ENCODE measurements at places on chromosomes 11 and 22. TPM values are rescaled to one million over a fixed set of nuclear protein-coding genes. Genes with fewer than 3 reads are reported as not detected.

OR10A4 gene
- total RNA-seq: not detected

HBB gene
- not detected for total RNA-seq

STK33 gene
- total RNA-seq: 1.1 TPM

KIRREL3 gene
- not detected for total RNA-seq

ESAM gene
- total RNA-seq: not detected

PANX1 gene
- 67.8 TPM for total RNA-seq

CCDC157 gene
- total RNA-seq: 0.47 TPM

DBX1 gene
- total RNA-seq: not detected

LDHAL6A gene
- total RNA-seq: not detected

MMP8 gene
- not detected for total RNA-seq

PRODH gene
- total RNA-seq: 0.72 TPM

RIN1 gene
- 71.5 TPM for total RNA-seq

INS gene
- not detected for total RNA-seq

GPR83 gene
- total RNA-seq: 0.16 TPM

PARVB gene
- total RNA-seq: 36.5 TPM

RGL4 gene
- total RNA-seq: not detected

DDTL gene
- 2.9 TPM for total RNA-seq

MRGPRX4 gene
- total RNA-seq: 0.55 TPM

PAX6 gene
- total RNA-seq: not detected

CASP1 gene
- 40.6 TPM for total RNA-seq

RPS25 gene
- 2,652 TPM for total RNA-seq

SLC39A13 gene
- total RNA-seq: 97.5 TPM

OR52E6 gene
- total RNA-seq: not detected

FOLR2 gene
- total RNA-seq: not detected

OVOL1 gene
- 0.91 TPM for total RNA-seq

RCOR2 gene
- total RNA-seq: 0.23 TPM

FOSL1 gene
- total RNA-seq: 141 TPM

TPH1 gene
- total RNA-seq: 0.08 TPM

CALCA gene
- total RNA-seq: not detected

ADM2 gene
- total RNA-seq: 13.8 TPM

All from hair follicular keratinocyte (primary cell).